ENCODE measurements at places on chromosomes 2 and 18. TPM values are rescaled to one million over a fixed set of nuclear protein-coding genes. Genes with fewer than 3 reads are reported as not detected.
A peak's percentile ranks its signal among the peaks of the same experiment; 100 is the strongest.

The SERPINB13 gene
- total RNA-seq = not detected

The GPR75 gene
- 2.5 TPM for total RNA-seq

The GNAL gene
- total RNA-seq = 22.0 TPM

The M1AP gene
- 0.17 TPM for total RNA-seq

The MAB21L4 gene
- not detected for total RNA-seq

The VWA3B gene
- not detected for total RNA-seq

The SP140L gene
- 6.0 TPM for total RNA-seq

The LRRC30 gene
- total RNA-seq = not detected

- no peaks in the 10 kb centered on the region for H3K27me3 ChIP-seq
- no peak overlapping the region for H3K27ac ChIP-seq
- H3K4me1 ChIP-seq = no peaks in the 10 kb centered on the region
- peak overlapping the region; percentile 29 for H3K4me3 ChIP-seq
Observed at GRCh38 chr2:210503001-210503623, 26.6 kb upstream of the LANCL1 start.

- H3K36me3 ChIP-seq = no peaks in the 10 kb centered on the region
- H3K4me3 ChIP-seq = no peak overlapping the region
- DNase-seq = no peak
- H3K27ac ChIP-seq = no peak overlapping the region
- H3K27me3 ChIP-seq = no peaks in the 10 kb centered on the region
Observed at GRCh38 chr2:122795763-122796162, 1040.3 kb downstream of the TSN start.

GRCh38 chr2:79071078-79071477 lies 16.7 kb downstream of the REG1B start:
- H3K27me3 ChIP-seq = no peaks in the 10 kb centered on the region
- H3K4me3 ChIP-seq = no peak overlapping the region
- no peaks in the 10 kb centered on the region for H3K4me1 ChIP-seq
- no peaks in the 10 kb centered on the region for H3K36me3 ChIP-seq

DNA sequence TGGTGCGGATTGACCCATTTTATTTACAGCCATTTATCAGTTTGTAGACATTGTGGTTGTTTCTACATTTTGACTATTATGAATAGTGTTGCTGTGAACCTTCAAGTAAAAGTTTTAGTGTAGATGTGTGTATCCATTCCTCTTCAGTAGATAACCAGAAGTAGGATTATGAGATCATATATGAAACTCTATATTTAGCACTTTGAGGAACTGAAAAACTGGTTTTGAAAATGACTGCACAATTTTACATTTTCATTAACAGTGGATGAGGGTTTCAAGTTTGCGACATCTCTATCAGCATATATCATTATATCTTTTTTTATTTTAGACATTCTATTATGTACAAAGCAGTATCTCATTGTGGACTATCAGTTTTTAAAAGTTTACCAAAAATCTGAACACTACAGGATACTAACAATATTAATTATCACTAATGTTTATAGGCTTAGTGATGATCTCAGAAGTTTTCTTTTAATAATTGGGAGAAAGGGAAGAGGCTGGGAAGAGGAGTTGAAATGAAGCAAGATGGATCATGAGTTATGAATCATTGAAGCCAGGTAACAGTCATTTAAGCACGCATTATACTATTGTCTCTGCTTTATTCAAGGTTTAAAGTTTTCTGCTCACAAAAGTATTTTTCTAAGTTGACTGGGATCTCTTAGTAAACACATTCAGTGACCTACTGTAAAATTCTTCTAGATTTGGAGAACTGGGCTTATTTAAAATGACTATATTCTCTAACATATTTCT lies 329.0 kb upstream of the LRATD1 start:
- H3K4me1 ChIP-seq = no peaks in the 10 kb centered on the region
- H3K27me3 ChIP-seq = no peaks in the 10 kb centered on the region
- DNase-seq = no peak
- H3K36me3 ChIP-seq = no peaks in the 10 kb centered on the region
- H3K27ac ChIP-seq = no peak overlapping the region

DNA sequence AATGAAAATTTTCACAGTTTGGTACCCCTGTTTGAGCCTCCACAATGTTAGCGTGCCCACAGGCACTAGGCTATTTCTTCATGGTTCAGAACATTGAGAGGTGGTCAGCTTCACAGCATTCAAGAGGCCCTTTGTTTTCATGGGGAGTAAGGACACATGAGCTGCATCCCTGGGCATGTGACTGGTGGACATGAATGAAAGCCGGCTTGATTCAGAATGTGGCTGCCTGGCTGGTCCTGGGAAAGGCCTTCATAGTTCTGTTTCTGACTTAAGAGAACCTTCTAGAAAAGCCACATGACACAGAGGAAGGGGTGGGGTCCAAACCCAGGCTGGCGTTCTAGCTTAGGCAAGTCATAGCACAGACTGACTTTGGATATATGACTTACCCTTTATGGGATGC lies 420.6 kb downstream of the CMPK2 start:
- H3K27me3 ChIP-seq = no peaks in the 10 kb centered on the region
- no peak overlapping the region for H3K27ac ChIP-seq
- no peaks in the 10 kb centered on the region for H3K4me1 ChIP-seq
- no peaks in the 10 kb centered on the region for H3K36me3 ChIP-seq

DNA sequence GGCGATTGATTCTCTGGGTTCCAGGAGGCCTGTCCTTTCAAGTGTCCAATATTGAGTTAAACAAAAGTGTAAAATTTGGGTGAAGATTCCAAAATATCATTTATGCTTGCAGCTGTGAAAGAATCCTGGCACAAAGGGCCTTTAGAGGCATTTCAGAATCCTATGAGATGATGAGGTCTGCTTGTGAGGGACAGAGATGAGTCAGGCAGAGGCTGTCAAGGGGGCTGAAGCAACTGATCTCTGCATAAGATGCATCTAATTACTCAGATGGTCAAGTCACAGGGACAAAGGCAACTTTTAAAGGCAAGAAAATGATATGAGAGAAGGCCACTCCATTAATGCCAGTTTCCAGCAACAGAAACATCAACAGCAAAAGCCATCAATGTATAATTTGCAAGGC lies 78.8 kb downstream of the FHOD3 start:
- no peak for DNase-seq
- H3K36me3 ChIP-seq = no peaks in the 10 kb centered on the region
- H3K4me3 ChIP-seq = no peak overlapping the region
- H3K27ac ChIP-seq = no peak overlapping the region

- peaks cover 4% of the 10 kb centered on the region for H3K4me1 ChIP-seq
- no peaks in the 10 kb centered on the region for H3K36me3 ChIP-seq
- no peak overlapping the region for H3K27ac ChIP-seq
- H3K27me3 ChIP-seq = no peaks in the 10 kb centered on the region
- DNase-seq = no peak
Observed at GRCh38 chr2:95017836-95018235, 7.7 kb upstream of the MAL start.

DNA sequence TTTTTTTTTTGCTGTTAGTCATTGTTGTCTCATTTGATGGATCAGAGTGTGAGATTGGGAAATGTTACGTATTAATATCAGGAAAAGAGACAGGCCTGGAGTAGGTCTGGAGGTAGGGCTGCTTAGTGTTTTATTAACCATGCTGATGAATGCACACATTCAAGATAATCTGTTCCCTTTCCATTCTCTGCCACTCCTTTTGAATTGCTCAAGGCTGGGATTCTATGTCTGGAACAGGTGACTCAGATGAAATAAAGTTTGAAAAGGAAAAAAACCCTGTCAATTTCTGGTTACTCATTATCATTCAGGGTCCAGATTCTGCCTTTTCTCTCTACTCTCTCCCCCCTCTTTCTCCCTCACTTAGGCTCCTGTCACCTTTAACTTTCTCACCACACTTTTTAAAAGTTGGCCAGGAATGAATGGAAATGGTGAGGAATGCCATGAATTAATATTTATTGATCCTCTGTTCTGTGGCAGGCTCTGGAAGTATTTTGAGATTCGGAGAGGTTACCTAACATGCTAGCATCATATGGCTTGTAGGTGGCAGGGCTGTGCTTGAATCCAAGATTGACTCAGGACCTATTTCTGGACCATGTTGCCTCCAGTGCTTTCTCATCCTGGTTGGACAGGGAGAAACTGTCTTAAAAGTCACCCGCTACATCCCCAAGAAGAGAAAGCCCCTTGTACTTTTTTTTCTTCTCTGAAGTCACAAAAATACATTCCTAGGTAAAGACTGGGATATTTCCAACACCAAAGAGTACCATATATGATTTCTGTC lies 40.2 kb downstream of the MAP4K4 start:
- no peak overlapping the region for H3K27ac ChIP-seq
- no peaks in the 10 kb centered on the region for H3K36me3 ChIP-seq
- H3K27me3 ChIP-seq = no peaks in the 10 kb centered on the region
- DNase-seq = no peak

GRCh38 chr2:118044854-118045253 lies 31.0 kb upstream of the CCDC93 start:
- H3K4me3 ChIP-seq = no peak overlapping the region
- DNase-seq = no peak
- H3K27ac ChIP-seq = no peak overlapping the region

DNA sequence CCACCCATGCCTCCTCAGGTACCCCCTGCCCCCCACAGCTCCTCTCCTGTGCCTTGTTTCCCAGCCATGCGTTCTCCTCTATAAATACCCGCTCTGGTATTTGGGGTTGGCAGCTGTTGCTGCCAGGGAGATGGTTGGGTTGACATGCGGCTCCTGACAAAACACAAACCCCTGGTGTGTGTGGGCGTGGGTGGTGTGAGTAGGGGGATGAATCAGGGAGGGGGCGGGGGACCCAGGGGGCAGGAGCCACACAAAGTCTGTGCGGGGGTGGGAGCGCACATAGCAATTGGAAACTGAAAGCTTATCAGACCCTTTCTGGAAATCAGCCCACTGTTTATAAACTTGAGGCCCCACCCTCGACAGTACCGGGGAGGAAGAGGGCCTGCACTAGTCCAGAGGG lies 803 bp upstream of the DES start:
- peak overlapping the region; percentile 77 for H3K4me3 ChIP-seq
- H3K4me1 ChIP-seq = peaks cover 41% of the 10 kb centered on the region
- peak overlapping the region; percentile 99 for H3K27ac ChIP-seq
- peaks cover 34% of the 10 kb centered on the region for H3K36me3 ChIP-seq
- H3K27me3 ChIP-seq = peaks cover 4% of the 10 kb centered on the region

DNA sequence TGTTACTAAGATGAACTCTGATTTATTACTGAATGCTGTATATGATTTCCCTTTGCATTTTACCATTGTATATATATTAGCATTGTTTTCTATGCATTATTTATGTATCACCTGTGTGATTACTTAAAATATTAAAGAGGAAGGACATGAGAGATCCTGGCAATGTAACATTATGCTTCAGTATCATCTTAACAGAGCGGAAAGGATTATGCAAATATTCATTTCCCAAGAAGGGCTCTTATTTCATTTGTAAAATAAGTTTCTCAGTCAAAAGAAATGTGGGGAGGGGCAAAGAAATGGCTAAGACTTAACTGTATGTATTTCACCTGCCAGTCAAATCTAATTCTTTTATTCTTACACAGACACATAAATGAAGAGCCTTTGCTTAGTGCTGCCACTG lies 654.2 kb upstream of the PKDCC start:
- no peaks in the 10 kb centered on the region for H3K27me3 ChIP-seq
- no peak overlapping the region for H3K27ac ChIP-seq
- no peak for DNase-seq
- no peaks in the 10 kb centered on the region for H3K4me1 ChIP-seq

GRCh38 chr18:74063023-74063422 lies 84.6 kb downstream of the FBXO15 start:
- no peaks in the 10 kb centered on the region for H3K36me3 ChIP-seq
- DNase-seq = no peak

DNA sequence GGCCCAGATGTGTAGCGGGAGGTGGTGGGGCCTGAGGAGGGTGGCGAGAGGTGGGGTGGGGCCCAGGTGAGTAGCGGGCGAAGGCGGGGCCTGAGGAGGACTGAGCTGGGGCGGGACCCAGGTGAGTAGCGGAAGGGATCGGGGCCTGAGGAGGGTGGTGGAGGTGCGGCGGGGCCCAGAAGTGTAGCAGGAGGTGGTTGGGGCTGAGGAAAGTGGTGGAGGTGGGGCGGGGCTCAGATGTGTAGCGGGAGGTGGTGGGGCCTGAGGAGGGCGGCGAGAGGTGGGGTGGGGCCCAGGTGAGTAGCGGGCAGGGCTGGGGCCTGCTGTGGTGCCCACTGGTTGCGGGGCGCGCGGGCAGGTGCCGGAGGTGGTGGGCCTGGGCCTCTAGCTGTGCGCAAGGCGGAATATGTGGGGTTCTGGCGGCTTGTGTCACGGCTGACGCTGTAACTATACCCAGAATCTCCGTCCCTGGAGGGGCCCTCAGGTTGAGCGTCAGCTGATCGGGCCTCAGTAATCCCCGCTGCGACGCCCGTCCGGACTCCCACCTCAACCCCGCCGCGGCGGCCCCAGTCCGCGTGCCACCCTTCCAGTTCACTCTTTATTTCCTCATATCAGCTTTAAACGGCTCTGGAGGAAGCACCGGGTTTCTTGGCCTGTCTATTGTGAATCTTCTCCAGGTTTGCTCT lies 866 bp upstream of the SF3B6 start:
- DNase-seq = no peak
- H3K27me3 ChIP-seq = no peaks in the 10 kb centered on the region
- H3K27ac ChIP-seq = peak overlapping the region; percentile 88
- peaks cover 27% of the 10 kb centered on the region for H3K36me3 ChIP-seq

DNA sequence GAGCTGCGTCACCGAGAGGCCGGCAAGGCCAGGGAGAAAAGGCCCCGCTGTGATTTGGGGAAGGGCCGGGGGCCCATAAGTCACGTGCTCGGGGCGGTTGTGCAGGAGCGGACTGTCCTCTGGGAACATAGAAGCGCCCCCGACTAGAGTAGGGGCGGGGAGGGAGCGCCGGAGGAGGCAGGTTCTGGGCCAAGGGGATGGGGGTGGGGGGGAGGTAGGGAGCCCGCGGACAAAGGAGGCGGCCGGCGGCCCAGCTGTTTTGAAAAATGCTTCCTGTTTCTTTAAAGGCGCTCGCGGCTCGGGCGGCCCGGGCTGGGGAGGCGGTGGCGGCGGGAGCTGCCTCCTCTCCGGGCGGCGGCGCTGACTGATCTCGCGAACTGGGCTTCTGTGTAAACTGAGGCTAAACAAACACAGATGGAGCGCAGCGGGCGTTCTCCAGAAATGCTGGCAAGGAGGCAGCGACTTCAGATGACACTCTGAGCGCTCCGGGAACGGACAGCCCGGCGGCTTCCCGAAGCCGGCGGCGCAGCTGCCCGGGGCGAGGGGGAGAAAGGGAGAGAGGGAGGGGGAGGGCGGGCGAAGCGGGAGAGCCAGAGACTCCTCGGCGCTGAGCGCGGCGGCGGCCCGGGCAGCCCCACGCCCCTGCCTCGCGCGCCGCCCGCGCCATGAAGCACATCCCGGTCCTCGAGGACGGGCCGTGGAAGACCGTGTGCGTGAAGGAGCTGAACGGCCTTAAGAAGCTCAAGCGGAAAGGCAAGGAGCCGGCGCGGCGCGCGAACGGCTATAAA lies at the start of gene ATOH8:
Gene ATOH8 (plus strand): TSS at position 467 of the 788 bp plus-strand sequence. CDS start 199 bp downstream, at position 666.
- peaks cover 85% of the 10 kb centered on the region for H3K4me1 ChIP-seq
- no peaks in the 10 kb centered on the region for H3K36me3 ChIP-seq
- H3K27me3 ChIP-seq = no peaks in the 10 kb centered on the region
- peak within 1 kb of the TSS; percentile 77 for H3K27ac ChIP-seq

- DNase-seq = no peak
- no peak overlapping the region for H3K27ac ChIP-seq
- H3K27me3 ChIP-seq = no peaks in the 10 kb centered on the region
- H3K4me1 ChIP-seq = peaks cover 10% of the 10 kb centered on the region
- no peak overlapping the region for H3K4me3 ChIP-seq
- H3K36me3 ChIP-seq = no peaks in the 10 kb centered on the region
Observed at GRCh38 chr2:216845426-216845825, 14.4 kb downstream of the TNP1 start.

GRCh38 chr2:149648282-149649030 lies 60.9 kb upstream of the MMADHC start:
- no peak overlapping the region for H3K27ac ChIP-seq
- H3K4me1 ChIP-seq = no peaks in the 10 kb centered on the region
- H3K27me3 ChIP-seq = no peaks in the 10 kb centered on the region
- no peaks in the 10 kb centered on the region for H3K36me3 ChIP-seq
- no peak overlapping the region for H3K4me3 ChIP-seq

- H3K27ac ChIP-seq = no peak overlapping the region
- H3K4me3 ChIP-seq = no peak overlapping the region
- no peaks in the 10 kb centered on the region for H3K36me3 ChIP-seq
Observed at GRCh38 chr2:111632661-111633060, 251.3 kb downstream of the ANAPC1 start.

Data from esophagus muscularis mucosa (tissue), 4 donors.